ENCODE measurements at places on chromosomes 16 and 17. TPM values are rescaled to one million over a fixed set of nuclear protein-coding genes. Genes with fewer than 3 reads are reported as not detected.

C1QTNF8 gene
- not detected for total RNA-seq

CCL7 gene
- total RNA-seq, result not detected

SNX20 gene
- not detected for total RNA-seq

NSMCE1 gene
- 68.7 TPM for total RNA-seq

CEP112 gene
- total RNA-seq, result 2.0 TPM

EVI2A gene
- total RNA-seq, result not detected

CCL16 gene
- total RNA-seq, result not detected

TERB1 gene
- total RNA-seq, result not detected

RAPGEFL1 gene
- 5.0 TPM for total RNA-seq

CES4A gene
- total RNA-seq, result 3.4 TPM

MT3 gene
- not detected for total RNA-seq

KRTAP1-5 gene
- not detected for total RNA-seq

RAMP2 gene
- not detected for total RNA-seq

CCL22 gene
- not detected for total RNA-seq

KRTAP1-1 gene
- not detected for total RNA-seq

GPRC5C gene
- 9.3 TPM for total RNA-seq

SLC9A5 gene
- total RNA-seq, result 2.1 TPM

CRYBA1 gene
- not detected for total RNA-seq

KRTAP4-6 gene
- not detected for total RNA-seq

LITAFD gene
- total RNA-seq, result not detected

LUC7L3 gene
- total RNA-seq, result 46.4 TPM

PPP1R27 gene
- total RNA-seq, result not detected

KRTAP2-1 gene
- total RNA-seq, result not detected

TBX6 gene
- total RNA-seq, result 1.3 TPM

AHSP gene
- total RNA-seq, result not detected

NUP88 gene
- 103 TPM for total RNA-seq

GLP2R gene
- not detected for total RNA-seq

ZKSCAN2 gene
- 3.5 TPM for total RNA-seq

CCL2 gene
- 0.63 TPM for total RNA-seq

UNKL gene
- total RNA-seq, result 3.6 TPM

SKAP1 gene
- not detected for total RNA-seq

TNFRSF13B gene
- not detected for total RNA-seq

SHISA9 gene
- total RNA-seq, result 0.07 TPM

KRTAP9-8 gene
- not detected for total RNA-seq

OR4D1 gene
- not detected for total RNA-seq

HEATR9 gene
- total RNA-seq, result not detected

TEKT3 gene
- total RNA-seq, result not detected

DGKE gene
- total RNA-seq, result 5.9 TPM

ZNF19 gene
- 2.9 TPM for total RNA-seq

ZPBP2 gene
- total RNA-seq, result not detected

ASIC2 gene
- total RNA-seq, result 0.07 TPM

BRIP1 gene
- 17.4 TPM for total RNA-seq

HBM gene
- not detected for total RNA-seq

PYDC1 gene
- total RNA-seq, result not detected

ZFPM1 gene
- 4.4 TPM for total RNA-seq

SBK1 gene
- 0.14 TPM for total RNA-seq

MFSD11 gene
- 16.3 TPM for total RNA-seq

SLC13A2 gene
- total RNA-seq, result not detected
